ENCODE measurements at places on chromosomes 1 and 21.

DNA sequence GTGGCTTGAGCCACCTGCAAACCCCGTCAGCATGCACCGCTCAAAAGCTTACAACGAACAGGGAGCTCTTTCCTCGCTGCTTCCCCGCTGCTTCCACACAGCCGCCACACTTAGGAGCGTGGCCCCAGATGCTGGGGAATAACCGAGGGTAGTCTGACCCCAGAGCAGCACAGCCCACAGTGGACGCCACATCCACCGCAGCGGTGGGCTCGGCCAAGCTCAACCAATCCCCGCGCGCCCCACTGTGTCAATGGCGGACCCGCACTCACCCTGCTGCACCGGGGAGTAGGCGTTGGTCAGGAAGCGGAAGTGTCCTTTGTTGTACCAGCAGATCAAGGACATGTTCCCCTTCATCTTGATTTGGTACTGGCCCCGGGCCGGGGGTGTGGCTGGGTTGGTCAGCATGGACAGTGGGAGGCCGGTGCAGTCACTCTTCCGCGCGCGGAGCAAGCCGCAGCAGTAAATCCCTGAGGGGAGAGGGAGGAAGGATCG lies 93.5 kb downstream of the PGBD5 start:
- peak; percentile 77 for DNase-seq

- no peak for DNase-seq
Observed at GRCh38 chr1:210769473-210769872, 364.5 kb downstream of the KCNH1 start.

DNA sequence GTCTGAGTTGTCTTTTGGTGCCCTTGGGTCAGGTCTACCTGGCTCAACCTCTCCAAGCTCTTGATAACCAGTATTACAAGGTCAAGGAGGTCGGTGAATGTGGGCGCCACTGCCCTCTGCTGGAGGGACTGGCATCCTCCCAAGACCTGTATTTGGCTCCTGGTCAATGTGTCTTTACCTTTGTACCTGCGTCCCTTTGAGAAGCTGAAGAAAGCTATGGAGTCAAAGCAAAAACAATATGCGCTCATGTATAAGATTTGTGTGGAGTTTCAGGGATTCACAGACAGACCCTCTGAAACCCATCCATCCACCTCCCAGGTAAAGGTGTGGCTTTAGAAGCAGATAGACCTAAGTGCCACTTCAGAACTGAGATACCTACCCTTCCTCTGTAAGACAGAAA lies 61.8 kb upstream of the NBL1 start:
- DNase-seq, result peak; percentile 70

- DNase-seq, result no peak
Observed at GRCh38 chr21:26572076-26572701, 897 bp downstream of the CYYR1 start.

- no peak for DNase-seq
Observed at GRCh38 chr1:938088-938683, 14.5 kb downstream of the SAMD11 start.

DNA sequence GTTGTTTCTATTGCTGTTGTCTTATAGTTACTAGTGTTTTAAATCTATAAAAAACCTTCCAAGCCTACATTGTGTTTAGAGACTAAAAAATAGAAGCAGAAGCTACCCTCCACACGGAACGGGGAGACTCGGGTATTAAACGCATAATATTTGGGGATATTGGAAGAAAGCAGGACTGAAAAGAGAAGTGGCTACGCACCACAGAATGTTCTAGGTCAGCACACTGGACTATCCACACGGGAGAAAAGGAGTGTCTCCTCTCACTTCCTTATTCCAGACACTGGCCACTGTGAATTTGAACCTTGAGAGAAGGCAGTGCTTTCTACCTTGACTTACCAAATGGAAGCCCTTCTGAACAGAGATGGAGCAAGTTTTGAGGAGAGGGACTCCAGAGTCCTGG lies 1.0 kb upstream of the OR10J4 start:
- no peak for DNase-seq

DNA sequence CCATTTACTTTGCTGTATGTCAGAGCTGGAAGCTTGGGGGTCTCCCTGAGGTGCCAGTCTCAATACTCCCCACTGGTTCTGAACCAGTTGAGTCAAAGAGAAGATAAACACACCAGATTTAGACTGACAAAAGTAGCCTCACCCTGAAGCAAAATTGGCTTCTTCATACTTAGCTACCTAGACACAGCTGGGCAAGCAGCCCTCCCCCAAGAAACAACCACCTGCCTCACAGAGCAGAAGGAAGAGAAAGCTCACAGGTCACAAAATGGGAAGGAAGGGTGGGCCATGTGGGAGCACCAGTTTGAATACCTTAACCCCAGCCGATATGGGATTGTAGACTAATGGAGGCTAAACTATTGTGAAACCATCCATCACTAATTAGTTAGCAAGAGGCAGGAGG lies 24.6 kb upstream of the MYSM1 start:
- no peak for DNase-seq

DNA sequence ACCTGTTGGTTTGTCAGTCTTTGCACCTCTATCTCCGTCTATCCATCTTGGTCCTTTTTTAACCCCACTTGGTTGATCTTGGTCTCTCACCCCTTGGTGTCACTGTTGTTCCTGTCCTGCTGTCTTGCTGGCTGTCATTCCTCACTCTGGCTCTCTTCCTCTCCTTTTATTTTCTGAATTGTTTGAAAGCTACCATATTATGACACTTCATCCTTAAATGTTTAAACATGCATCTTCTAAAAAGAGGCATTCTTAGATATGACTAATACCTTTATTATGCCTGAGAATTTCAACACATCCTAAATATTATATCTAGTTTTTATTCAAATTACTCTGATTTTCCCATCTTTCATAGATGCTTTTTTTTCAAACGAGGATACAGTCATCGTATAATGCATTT lies 37.0 kb downstream of the BACH1 start:
- no peak for DNase-seq

DNA sequence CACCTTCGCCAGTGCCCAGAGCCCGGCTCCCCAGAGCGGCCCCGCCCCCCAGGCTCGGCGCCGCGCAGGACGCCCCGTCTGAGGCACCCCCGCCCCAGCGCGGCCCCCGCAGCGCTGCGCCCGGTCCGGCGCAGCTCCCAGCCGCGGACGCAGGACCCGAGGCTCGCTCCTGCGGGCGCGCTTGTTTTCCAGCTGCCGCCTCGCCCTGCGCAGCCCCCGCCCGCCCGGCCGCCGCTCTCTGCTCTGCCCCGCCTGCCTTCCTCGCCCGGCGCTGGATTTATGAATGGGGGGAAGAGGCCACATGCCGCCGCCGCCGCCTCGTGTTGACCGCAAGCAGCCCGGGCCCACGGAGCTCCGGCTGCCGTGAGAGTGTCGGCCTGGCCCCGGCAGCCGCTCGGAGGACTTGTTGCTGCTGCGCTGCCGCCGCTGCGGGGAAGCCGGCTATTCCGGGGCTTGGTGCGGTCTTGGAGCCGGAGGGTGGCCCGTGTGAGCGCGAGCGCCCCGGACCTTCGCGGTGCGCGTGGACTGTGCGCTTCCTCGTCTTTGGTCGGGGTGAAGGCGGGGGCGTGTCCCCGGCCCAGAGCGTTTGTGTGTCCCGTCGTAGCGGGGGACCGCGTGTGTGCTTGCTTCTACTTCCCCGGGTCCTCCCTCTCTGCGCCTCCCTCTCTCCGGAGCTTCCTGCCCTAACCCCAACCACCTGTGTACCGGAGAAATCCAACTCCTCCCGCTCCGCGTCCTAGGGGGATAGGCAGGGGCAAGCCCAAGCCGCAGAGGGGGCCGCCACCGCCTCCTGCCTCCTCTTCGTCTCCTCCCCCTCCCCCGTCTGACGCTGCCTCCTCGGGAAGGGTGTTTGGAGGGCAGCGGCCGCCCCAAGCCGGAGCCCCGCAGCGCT lies 736 bp downstream of the KCNC4 start:
- peak; percentile 71 for DNase-seq

- no peak for DNase-seq
Observed at GRCh38 chr1:83978056-83978455, 20.9 kb downstream of the TTLL7 start.

GRCh38 chr21:35005560-35006224 lies 43.4 kb downstream of the RUNX1 start:
- DNase-seq, result no peak

- DNase-seq, result no peak
Observed at GRCh38 chr21:30200000-30200399, 15.9 kb downstream of the CLDN8 start.

- DNase-seq, result no peak
Observed at GRCh38 chr1:177525176-177525575, 354.4 kb downstream of the BRINP2 start.

DNA sequence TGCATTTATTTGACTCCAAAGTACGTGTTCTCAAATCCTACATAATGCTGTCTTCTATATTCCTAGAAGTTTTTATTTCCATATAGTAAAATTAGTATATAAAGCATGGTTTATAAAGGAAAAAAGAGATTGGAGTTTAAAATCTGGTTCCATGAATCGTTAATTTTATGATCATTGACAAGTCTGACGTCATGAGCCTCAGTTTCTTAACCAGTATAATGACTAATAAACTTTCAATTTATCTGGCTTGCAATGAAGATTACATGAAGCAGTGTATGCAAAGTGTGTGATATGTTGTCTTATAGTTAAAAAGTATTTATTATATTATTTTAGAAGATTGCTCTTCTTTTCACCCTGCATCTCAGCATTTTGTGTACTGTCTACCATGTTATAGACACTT lies 421.4 kb upstream of the LRRC7 start:
- DNase-seq, result no peak

DNA sequence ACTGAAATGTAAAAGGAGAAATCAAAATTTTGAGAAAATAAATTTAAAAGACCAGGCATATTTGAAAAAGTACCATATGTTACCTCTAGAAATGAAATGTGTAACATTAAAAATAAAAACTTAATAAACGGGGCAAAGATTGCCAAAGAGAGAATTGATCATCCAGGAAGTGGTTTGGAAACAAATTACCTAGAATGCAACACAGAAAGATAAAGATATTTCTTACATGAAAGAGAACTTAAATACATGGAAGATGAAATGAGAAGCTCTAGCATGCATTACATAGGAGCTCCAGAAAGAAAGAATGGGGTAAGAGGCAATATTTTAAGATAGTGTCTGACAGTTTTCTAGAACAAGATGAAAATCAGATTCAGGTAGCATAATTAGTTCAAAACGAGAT lies 235.9 kb upstream of the IRF2BP2 start:
- DNase-seq, result no peak

DNA sequence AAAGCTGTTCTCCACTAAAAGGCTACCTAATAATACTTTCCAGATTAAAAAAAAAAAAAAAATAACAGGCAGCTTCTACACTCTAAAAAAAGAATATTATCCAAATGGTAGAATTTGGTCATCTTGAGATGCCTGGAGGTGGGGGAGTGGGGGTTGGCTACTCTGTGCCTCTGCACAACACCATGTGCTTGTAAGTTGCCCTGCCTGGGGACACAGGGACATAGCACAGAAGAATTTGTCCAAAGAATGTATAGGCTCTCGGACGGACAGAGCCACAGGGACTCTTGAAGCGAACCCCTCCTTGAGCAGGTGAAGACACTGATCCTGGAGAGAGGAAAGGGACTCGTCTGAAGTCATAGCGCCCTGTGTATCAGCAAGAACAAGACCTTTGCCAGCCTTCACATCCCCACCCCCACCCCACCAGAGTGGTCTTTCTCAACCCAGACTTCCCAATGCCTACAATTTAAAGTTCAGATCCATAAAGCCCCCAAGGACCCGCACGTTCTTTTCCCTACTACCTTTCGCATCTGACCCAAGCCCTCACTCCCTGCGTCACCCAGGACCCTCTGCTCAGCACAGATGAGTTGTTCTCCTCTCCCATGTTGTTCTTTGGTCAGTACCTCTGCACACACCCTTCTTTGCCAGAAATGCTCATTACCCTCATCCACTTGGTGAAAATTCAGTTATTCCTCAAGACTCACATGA lies 72.6 kb downstream of the LGR6 start:
- no peak for DNase-seq

GRCh38 chr1:208437401-208437800 lies 193.2 kb upstream of the PLXNA2 start:
- no peak for DNase-seq

- no peak for DNase-seq
Observed at GRCh38 chr1:188350104-188350503, 1521.4 kb downstream of the PLA2G4A start.

GRCh38 chr1:201260236-201260590 lies 23.1 kb upstream of the PKP1 start:
- DNase-seq, result no peak

DNA sequence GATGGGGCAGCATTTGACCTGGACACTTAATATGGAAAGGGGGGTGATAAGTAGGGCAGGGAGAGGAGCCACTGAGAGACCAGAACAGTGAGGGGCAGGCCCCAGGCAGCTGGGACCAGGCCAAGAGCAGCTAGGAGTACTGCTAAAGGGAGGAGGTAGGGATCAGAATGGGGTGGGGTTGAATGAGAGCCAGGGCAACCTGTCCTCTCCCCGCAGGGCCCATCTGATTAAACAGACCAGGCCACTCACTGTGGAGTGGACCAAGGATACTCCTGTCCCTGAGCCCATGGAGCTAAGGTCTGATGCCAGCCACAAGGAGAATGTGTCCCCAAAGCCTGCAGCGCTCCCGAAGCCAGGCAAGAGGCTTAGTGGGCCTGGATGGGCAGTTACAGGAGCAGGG lies 2.1 kb downstream of the C1orf167 start:
- no peak for DNase-seq

DNA sequence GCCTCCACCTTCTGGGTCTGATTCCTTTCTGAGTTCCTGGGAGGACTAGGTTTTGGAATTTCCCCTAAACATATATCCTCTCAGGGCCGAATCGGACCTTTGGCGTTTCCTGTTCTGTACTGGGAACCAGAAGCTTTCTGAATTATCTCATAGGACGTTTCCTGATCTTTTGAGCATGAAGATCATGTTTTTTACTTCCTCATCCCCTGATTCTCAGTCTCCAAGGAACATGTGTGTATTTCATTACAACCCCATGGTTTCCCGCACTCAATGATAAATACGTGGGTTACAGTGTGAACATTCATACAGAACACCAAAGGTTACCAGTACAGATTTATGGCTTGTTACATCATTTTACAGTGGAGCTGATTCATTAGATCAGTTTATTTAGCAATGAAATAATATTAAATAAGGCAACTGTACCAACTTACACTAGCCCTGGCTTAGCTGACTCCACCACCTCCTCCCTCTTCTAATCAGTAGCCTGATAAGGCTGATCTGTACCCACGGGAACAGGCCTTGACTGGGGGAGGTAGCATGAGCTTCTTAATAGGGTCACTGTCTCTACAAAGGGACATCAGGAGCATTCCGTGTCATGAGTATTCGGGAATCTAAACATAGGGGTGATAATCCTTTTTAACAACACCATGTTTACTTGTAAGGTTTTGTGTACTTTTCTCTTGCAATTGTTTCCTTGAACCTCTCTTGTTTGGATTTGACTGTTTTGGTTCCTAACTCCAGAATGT lies 57.8 kb upstream of the ERRFI1 start:
- no peak for DNase-seq

- DNase-seq, result no peak
Observed at GRCh38 chr21:25891596-25891995, 156.8 kb downstream of the GABPA start.

GRCh38 chr1:99669821-99670220 lies 23.9 kb downstream of the PALMD start:
- no peak for DNase-seq

GRCh38 chr1:155827450-155827849 lies 29.6 kb downstream of the GON4L start:
- DNase-seq, result no peak

- DNase-seq, result no peak
Observed at GRCh38 chr1:50981741-50982140, 11.7 kb downstream of the CDKN2C start.

GRCh38 chr1:37424523-37424922 lies 49.9 kb upstream of the ZC3H12A start:
- DNase-seq, result no peak

GRCh38 chr1:153572569-153573015 lies 6.9 kb upstream of the S100A2 start:
- DNase-seq, result no peak
